Activated naive CD4-positive, alpha-beta T cell treated with anti-CD3 and anti-CD28 coated beads for 36 hours (primary cell): ENCODE measurements at places on chromosomes 3 and 15. TPM values are rescaled to one million over a fixed set of nuclear protein-coding genes. Genes with fewer than 3 reads are reported as not detected.

- DNase-seq = no peak
Observed at GRCh38 chr3:122520861-122521260, 6.1 kb upstream of the KPNA1 start.

- DNase-seq = no peak
Observed at GRCh38 chr15:64637412-64637811, 138.0 kb downstream of the RBPMS2 start.

The ISLR gene
- total RNA-seq = not detected

GRCh38 chr3:56720849-56721248 is 37.8 kb upstream of the TASOR start:
- no peak for DNase-seq

DNA sequence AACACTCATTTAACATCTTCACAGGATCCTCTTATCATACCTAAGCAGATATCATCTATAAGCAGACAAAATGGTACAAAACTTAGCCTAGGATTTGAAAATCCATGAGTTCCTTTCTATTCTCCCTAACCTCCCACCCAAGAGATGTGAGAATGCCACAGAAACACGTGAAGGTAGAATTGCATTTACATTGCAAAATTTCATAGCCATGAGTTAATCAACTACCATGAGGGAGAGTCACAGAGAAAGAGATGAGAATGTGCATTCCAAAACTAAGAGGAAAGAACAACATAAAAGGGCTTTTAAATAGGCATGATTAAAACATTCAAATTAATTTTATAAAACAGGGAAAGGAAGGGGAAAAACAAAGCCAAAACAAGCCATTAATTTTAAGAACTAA is 806.2 kb downstream of the NTRK3 start:
- no peak for DNase-seq
